ENCODE measurements at places on chromosomes 5 and 9. TPM values are rescaled to one million over a fixed set of nuclear protein-coding genes. Genes with fewer than 3 reads are reported as not detected.

Gene BSPRY
- 14.5 TPM for total RNA-seq

Gene AHRR
- 1.3 TPM for total RNA-seq

Gene TAS2R1
- not detected for total RNA-seq

Gene SCGB3A2
- total RNA-seq = not detected

Gene CTSL
- 42.9 TPM for total RNA-seq

Gene CCDC152
- total RNA-seq = 16.3 TPM

- H3K4me3 ChIP-seq = no peak overlapping the region
- no peak overlapping the region for H3K27ac ChIP-seq
- H3K36me3 ChIP-seq = peaks cover 29% of the 10 kb centered on the region
- no peak for DNase-seq
These were observed 69.7 kb downstream of the MACROH2A1 start for GRCh38 chr5:135329066-135329912.

GRCh38 chr5:1380910-1381309, 36.0 kb upstream of the CLPTM1L start:
- no peak for DNase-seq
- no peak overlapping the region for H3K4me3 ChIP-seq
- H3K4me1 ChIP-seq = no peaks in the 10 kb centered on the region
- no peak overlapping the region for H3K27ac ChIP-seq
- peaks cover under 1% of the 10 kb centered on the region for H3K36me3 ChIP-seq

- no peak overlapping the region for H3K27ac ChIP-seq
- DNase-seq = no peak
- H3K27me3 ChIP-seq = no peaks in the 10 kb centered on the region
- H3K36me3 ChIP-seq = no peaks in the 10 kb centered on the region
These were observed 310.2 kb downstream of the ARRDC3 start for GRCh38 chr5:91072881-91073280.

DNA sequence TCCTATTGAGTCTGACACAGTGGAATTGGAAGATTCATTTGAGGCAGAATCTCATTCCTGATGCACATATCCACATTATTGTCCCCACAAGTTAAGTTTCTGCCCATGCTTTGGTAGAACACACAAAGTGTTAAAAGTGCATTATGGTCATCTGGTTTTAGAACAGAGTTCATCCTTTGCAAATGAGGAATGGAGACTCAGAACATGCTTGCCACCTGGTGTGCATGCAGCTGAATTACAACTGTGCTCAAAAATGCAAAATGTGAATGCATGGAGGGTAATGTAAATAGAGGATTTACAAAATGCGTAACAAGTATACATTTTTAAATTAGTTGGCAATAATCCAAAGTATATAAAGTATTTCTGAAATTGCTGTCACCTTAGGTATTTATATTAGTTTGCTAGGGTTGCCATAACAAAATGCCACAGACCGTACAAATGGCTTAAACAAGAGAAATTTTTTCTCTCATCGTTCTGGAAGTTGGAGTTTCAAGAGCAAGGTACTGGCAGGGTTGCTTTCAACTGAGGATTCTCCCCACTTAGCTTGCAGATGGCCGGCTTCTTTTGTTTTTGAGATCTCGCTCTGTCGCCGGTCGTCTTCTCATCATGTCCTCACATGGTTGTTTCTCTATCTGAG, 671.1 kb downstream of the TAF11L14 start:
- no peaks in the 10 kb centered on the region for H3K4me1 ChIP-seq
- no peaks in the 10 kb centered on the region for H3K27me3 ChIP-seq
- H3K4me3 ChIP-seq = no peak overlapping the region
- H3K36me3 ChIP-seq = no peaks in the 10 kb centered on the region
- H3K27ac ChIP-seq = no peak overlapping the region

DNA sequence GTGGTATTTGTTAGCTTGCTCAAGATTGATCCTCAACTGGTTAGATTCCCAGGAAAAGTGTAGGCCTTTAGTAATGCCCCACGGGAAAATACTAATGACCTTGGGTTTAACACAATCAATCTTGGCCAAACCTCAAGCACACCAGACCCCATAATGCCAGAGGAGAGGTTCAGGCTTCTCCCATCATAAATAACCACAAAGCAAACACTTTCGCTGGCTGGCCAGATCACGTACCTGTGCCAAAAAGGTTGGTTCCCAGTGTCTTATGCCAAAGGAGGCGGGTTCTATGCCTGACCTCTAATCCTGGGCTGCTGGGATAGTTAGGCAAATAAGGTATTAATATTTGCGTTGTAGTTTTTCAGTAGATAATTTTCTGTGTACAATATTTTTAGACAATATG, 379.2 kb upstream of the CDH18 start:
- DNase-seq = peak; percentile 10
- no peak overlapping the region for H3K4me3 ChIP-seq
- H3K27me3 ChIP-seq = no peaks in the 10 kb centered on the region
- H3K4me1 ChIP-seq = peaks cover 8% of the 10 kb centered on the region
- no peak overlapping the region for H3K27ac ChIP-seq

- H3K4me3 ChIP-seq = no peak overlapping the region
- peaks cover 35% of the 10 kb centered on the region for H3K4me1 ChIP-seq
- no peak overlapping the region for H3K27ac ChIP-seq
- H3K36me3 ChIP-seq = no peaks in the 10 kb centered on the region
- no peak for DNase-seq
- no peaks in the 10 kb centered on the region for H3K27me3 ChIP-seq
These were observed 77.0 kb upstream of the RASA1 start for GRCh38 chr5:87190687-87191086.

DNA sequence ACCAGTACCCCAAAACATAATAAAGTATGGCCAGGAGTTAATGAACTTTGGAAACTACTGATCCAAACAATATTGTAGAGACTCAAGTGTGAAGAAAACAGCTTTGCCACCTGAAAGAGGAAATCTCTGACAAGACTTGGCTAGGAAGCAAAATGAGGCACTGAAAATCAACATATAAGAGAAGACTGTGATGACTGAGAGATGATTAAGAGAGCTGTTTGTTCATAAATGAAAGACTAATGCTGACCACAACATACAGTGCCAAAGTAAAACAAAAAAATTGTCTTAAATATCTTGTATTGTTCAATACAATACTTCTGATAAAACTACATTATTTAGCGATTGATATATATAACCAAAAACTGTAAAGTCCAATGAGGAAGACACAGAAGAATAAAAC, 7.2 kb downstream of the RC3H2 start:
- H3K4me3 ChIP-seq = no peak overlapping the region
- no peak overlapping the region for H3K27ac ChIP-seq
- no peaks in the 10 kb centered on the region for H3K4me1 ChIP-seq
- H3K36me3 ChIP-seq = peaks cover 7% of the 10 kb centered on the region
- no peaks in the 10 kb centered on the region for H3K27me3 ChIP-seq

- no peak for DNase-seq
- H3K27me3 ChIP-seq = no peaks in the 10 kb centered on the region
- no peak overlapping the region for H3K4me3 ChIP-seq
- peaks cover 27% of the 10 kb centered on the region for H3K4me1 ChIP-seq
- peaks cover 8% of the 10 kb centered on the region for H3K36me3 ChIP-seq
- peak overlapping the region; percentile 96 for H3K27ac ChIP-seq
These were observed 10.1 kb downstream of the IFNA5 start for GRCh38 chr9:21294904-21295538.

DNA sequence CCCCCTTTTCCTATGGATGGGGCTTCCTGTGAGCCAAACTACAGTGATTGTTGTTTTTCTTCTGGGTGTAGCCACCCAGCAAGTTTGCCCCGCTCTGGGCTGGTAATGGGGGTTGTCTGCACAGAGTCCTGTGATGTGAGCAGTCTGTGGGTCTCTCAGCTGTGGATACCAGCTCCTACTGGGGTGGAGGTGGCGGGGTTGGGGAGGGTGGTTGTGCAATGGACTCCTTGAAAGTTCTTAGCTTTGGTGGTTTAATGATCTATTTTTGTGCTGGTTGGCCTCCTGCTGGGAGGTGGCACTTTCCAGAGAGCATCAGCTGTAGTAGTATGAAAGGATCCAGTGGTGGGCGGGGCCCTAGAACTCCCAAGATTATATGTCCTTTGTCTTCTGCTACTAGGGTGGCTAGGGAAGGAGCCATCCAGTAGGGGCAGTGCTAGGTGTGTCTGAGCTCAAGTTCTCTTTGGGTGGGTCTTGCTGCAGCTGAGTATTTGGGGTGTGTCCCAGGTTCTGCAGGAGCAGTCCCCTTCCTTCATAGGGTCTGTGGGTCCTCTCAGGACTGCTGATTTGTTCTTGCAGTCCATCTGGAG, 275.6 kb upstream of the PAPPA start:
- no peaks in the 10 kb centered on the region for H3K4me1 ChIP-seq
- H3K4me3 ChIP-seq = no peak overlapping the region
- H3K27ac ChIP-seq = no peak overlapping the region
- H3K36me3 ChIP-seq = no peaks in the 10 kb centered on the region
- no peak for DNase-seq
- no peaks in the 10 kb centered on the region for H3K27me3 ChIP-seq

DNA sequence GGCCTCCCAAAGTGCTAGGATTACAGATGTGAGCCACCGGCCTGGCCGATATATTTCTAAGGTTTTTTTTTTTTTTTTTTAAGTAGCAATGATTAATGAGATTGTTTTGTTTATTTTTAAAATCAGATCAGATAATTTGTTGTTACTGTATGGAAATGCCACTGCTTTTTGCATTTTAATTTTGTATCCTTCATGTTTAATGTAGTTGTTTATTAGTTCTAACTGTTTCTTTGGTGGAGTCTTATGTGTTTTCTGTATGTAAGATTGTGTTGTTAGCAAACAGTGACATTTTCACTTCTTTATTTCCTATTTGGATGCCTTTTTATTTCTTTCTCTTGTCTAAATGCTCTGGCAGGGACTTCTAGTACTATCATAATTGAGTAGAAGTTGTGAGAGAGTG, 87.3 kb downstream of the DMXL1 start:
- H3K4me1 ChIP-seq = peaks cover 8% of the 10 kb centered on the region
- H3K4me3 ChIP-seq = no peak overlapping the region
- no peak for DNase-seq
- no peaks in the 10 kb centered on the region for H3K27me3 ChIP-seq
- no peaks in the 10 kb centered on the region for H3K36me3 ChIP-seq

GRCh38 chr5:109619021-109619460, 70.7 kb upstream of the MAN2A1 start:
- no peaks in the 10 kb centered on the region for H3K4me1 ChIP-seq
- no peak overlapping the region for H3K4me3 ChIP-seq
- no peak overlapping the region for H3K27ac ChIP-seq
- H3K36me3 ChIP-seq = no peaks in the 10 kb centered on the region
- no peak for DNase-seq

DNA sequence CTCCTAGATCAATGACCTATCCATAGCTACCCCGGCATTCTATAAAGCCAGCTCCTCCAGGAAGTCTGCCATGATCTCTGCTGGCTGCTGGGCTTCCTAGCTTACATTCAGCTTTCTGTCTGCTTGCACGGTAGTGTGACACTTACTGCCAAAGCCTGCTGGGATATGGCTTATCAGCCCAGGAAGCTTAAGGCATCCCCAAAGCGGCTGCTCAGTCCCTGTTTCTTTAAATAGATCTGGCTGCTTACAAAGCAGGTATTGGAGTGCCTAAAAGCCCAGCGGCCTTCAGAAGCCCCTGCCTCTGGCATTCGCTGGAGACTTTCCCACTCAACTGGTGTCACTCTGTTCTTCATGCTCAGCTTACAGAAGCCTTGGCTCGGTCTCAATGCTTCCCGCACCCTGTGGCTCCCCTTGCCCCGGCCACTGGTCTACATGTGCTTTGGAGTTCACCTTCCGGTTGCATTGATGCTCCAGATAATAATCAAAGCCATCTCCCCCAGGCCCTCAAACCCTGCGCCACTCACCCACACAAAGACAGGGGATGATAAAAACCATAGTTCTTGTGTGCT, 31.3 kb upstream of the STRBP start:
- H3K27me3 ChIP-seq = no peaks in the 10 kb centered on the region
- peaks cover 4% of the 10 kb centered on the region for H3K4me1 ChIP-seq
- DNase-seq = no peak
- no peak overlapping the region for H3K4me3 ChIP-seq
- H3K27ac ChIP-seq = no peak overlapping the region
- no peaks in the 10 kb centered on the region for H3K36me3 ChIP-seq

GRCh38 chr5:108634010-108634616, 113.6 kb upstream of the FER start:
- no peak overlapping the region for H3K4me3 ChIP-seq
- H3K36me3 ChIP-seq = no peaks in the 10 kb centered on the region
- no peak for DNase-seq
- H3K27ac ChIP-seq = no peak overlapping the region
- no peaks in the 10 kb centered on the region for H3K4me1 ChIP-seq

DNA sequence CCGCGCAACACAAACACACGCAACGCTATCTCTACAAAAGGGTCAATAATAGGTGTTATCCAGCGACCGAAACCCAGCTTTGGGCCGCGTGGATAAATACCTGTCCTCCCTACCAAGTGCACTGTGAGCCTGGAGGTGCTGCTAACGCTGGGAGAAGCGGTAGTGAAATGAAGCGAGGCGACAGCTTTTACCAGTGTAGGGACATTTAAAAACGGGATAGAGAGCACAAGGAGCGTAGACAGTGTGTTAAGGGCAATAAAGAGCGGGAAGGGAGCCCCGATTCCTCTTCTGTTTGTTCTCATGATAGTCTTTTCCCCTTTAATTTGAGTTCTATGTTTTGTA, 421 bp upstream of the DEPDC1B start:
- H3K4me1 ChIP-seq = peaks cover 70% of the 10 kb centered on the region
- no peak for DNase-seq
- H3K27ac ChIP-seq = peak overlapping the region; percentile 93
- no peaks in the 10 kb centered on the region for H3K27me3 ChIP-seq

DNA sequence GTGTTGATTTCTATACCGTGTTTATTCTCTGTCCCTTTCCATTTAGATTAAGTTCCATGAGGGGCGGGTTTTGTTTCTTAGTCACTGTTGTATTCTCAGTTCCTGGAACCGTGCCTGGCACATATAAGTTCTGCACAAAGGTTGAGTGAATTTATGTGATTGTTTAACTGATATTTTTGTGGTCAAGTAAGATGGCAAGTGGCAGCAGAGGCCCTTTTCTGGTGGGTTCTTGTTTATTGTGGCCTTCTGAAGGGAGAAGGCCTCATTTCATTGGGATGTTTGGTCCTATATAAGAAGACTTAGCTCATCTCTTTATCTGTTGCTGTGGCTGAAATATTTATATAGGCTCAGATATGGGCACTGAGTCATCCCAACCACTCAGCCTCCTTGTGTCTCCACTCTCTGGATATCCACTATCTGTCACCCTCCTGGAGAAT, 262.5 kb downstream of the PSAT1 start:
- H3K4me1 ChIP-seq = no peaks in the 10 kb centered on the region
- no peaks in the 10 kb centered on the region for H3K36me3 ChIP-seq
- no peak overlapping the region for H3K27ac ChIP-seq
- no peak for DNase-seq
- no peak overlapping the region for H3K4me3 ChIP-seq

GRCh38 chr9:109476642-109477257, 21.4 kb downstream of the PTPN3 start:
- H3K4me3 ChIP-seq = peak overlapping the region; percentile 60
- peak; percentile 46 for DNase-seq
- peaks cover 73% of the 10 kb centered on the region for H3K4me1 ChIP-seq
- no peaks in the 10 kb centered on the region for H3K27me3 ChIP-seq

Measured in Calu3 (cell line).